ENCODE measurements at places on chromosomes 3 and 15.

DNA sequence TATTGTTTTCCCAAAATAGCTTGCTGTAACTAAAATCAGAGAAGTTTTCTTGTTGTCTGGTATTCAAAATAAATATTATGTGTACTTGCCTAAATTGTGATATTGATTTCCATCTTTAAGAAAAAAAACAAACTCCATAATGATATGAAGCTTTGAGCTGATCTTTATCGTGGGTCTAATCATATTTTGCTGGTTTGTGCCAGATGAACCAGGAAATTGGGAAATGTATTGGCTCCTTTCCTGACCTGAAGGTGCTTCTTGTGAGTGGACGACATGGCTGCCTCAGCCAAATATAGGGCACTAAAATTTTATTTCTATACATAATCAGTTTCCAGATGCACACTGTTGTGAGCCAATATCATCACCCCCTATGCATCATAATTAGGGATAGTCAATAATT lies 113.3 kb downstream of the DIPK2A start:
- no peaks in the 10 kb centered on the region for H3K4me1 ChIP-seq
- H3K27me3 ChIP-seq, result no peaks in the 10 kb centered on the region
- H3K36me3 ChIP-seq, result no peaks in the 10 kb centered on the region
- H3K27ac ChIP-seq, result no peak overlapping the region
- DNase-seq, result no peak

DNA sequence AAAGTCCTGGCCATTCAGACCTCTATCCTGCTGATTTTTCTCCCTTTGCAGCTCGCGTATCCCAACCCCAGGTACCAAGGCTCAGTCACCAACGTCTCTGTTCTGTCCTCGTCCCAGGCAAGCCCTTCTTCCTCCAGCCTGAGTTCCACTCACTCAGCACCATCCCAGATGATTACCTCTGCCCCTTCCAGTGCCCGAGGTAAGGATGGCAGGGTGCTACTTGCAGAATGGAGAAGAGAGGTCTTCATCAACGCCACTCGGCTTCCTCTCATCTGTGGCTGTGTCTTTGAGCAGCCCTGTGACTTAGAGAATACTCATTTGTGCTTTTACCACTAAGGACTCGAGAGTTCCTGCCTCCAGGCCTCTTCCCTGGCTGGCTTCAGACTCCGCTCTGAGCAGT lies 22.6 kb upstream of the MANF start:
- H3K36me3 ChIP-seq, result no peaks in the 10 kb centered on the region
- no peak overlapping the region for H3K27ac ChIP-seq
- DNase-seq, result no peak
- no peaks in the 10 kb centered on the region for H3K27me3 ChIP-seq
- H3K4me3 ChIP-seq, result no peak overlapping the region

DNA sequence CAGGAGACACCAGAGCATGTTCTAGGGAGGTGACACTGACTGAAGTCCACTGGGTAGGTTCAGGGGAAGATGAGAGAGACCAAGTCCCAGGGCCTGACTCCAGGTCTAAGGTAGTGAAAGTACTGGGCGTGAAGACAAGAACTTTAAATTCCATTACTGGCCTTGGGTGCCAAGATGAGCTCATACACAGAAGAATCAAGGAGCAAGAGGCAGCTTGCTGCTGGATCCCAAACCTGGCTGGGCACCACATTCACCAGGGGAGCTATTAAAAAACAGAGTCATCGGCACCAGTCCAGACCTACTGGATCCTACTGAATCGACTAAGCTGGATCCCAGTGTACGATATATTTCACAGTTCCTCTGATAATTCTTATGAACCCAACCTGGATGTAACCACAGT lies 42.1 kb upstream of the ATG7 start:
- H3K27me3 ChIP-seq, result peaks cover 2% of the 10 kb centered on the region
- no peaks in the 10 kb centered on the region for H3K36me3 ChIP-seq
- no peak for DNase-seq
- no peak overlapping the region for H3K27ac ChIP-seq
- H3K4me3 ChIP-seq, result no peak overlapping the region

- H3K4me3 ChIP-seq, result no peak overlapping the region
- H3K27me3 ChIP-seq, result peaks cover 33% of the 10 kb centered on the region
- H3K4me1 ChIP-seq, result no peaks in the 10 kb centered on the region
- no peak overlapping the region for H3K27ac ChIP-seq
- H3K36me3 ChIP-seq, result no peaks in the 10 kb centered on the region
- DNase-seq, result no peak
Observed at GRCh38 chr15:77642793-77643430, 10.2 kb upstream of the LINGO1 start.

GRCh38 chr3:99627062-99627826 lies 11.2 kb upstream of the COL8A1 start:
- no peaks in the 10 kb centered on the region for H3K4me1 ChIP-seq
- no peaks in the 10 kb centered on the region for H3K36me3 ChIP-seq
- no peak overlapping the region for H3K27ac ChIP-seq
- no peaks in the 10 kb centered on the region for H3K27me3 ChIP-seq
- DNase-seq, result no peak

DNA sequence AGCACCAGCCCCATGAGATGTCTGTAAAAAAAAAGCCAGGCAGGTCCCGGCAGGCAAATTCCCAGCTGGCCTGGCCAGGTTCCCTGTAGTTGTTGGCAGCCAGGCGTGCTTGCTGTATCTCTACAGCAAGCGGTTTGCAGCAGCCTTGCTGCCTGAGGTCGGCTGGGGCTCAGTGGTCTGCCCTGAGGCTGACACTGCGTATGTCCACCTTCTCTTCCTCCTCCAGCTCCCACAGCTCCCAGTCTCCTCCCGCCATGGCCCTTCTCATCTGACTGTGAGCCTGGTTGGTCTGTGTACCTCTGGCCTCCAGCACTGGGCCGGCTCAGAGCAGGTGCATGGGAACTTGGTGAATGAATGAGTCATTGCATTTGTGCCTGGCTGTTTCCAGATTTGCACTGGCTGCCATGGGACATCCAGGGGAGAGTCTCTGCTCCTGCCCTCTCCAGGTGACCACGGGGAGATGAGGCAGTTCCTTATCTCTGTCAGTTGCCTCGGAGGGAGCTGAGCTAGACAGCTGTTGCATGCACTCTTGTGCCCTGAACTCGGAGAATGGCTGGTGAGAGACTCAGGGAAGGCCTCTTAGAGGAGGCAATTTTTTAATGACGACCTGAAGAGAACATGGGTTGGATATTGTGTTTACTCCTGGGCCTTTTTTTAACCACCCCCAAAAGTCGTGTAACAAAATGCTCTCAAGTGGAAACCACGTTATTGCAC lies 43.0 kb downstream of the SPSB4 start:
- H3K27ac ChIP-seq, result peak overlapping the region; percentile 77
- H3K36me3 ChIP-seq, result no peaks in the 10 kb centered on the region
- no peak overlapping the region for H3K4me3 ChIP-seq
- no peak for DNase-seq
- peaks cover 51% of the 10 kb centered on the region for H3K4me1 ChIP-seq

DNA sequence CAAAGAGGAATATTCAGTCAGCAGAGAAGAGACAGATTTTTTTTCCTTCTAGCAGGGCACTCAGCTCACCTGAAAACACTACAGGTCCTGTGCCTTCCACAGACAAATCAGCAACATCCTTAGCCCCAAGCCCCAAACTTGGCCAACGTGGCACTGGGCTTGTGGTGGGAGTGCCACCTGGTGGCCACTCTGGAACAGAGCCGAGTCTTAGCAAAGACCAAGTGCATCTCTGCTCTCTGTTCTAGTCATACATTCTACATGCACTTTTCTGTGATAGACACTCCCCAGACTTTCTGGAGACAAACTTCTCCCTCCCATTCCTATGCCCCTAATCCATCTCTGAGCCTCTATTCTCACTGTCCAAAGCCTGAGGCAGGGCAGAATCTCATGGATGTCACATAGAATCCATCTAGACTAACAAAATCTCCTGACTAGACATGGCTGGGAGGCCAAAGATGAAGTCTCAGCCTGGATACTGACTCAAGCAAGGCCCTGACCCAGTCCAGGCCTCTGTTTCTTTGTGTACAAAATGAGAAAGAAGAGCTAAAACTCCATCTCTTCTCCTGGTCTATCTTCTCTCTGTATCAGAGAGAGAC lies 5.1 kb upstream of the SEMA7A start:
- H3K27me3 ChIP-seq, result no peaks in the 10 kb centered on the region
- no peak for DNase-seq
- peaks cover 8% of the 10 kb centered on the region for H3K4me1 ChIP-seq
- H3K27ac ChIP-seq, result no peak overlapping the region
- no peaks in the 10 kb centered on the region for H3K36me3 ChIP-seq

GRCh38 chr15:73865904-73866303 lies 7.5 kb upstream of the TBC1D21 start:
- H3K4me1 ChIP-seq, result no peaks in the 10 kb centered on the region
- peaks cover 53% of the 10 kb centered on the region for H3K27me3 ChIP-seq
- no peak overlapping the region for H3K4me3 ChIP-seq
- DNase-seq, result no peak
- no peak overlapping the region for H3K27ac ChIP-seq
- H3K36me3 ChIP-seq, result no peaks in the 10 kb centered on the region

DNA sequence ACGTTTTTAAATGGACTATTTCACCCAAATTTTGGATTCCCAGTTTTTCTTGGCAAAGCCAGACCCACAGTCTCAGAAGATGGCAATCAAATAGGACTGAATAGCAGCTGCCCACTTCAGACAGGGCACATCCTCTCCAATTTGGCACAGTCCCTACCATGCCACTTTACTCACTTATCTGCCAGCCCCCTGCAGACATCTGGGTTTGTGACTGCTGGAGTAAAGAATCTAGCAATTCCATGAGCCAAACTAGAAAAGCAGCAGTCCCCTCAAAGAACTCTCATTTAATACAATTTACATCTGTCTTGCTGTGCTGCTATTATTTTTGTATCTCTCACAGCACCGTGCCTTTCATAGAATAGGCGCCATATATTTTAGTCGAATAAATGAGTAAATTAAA lies 16.0 kb upstream of the LRRN1 start:
- no peaks in the 10 kb centered on the region for H3K36me3 ChIP-seq
- no peak for DNase-seq
- no peaks in the 10 kb centered on the region for H3K27me3 ChIP-seq
- no peak overlapping the region for H3K4me3 ChIP-seq

DNA sequence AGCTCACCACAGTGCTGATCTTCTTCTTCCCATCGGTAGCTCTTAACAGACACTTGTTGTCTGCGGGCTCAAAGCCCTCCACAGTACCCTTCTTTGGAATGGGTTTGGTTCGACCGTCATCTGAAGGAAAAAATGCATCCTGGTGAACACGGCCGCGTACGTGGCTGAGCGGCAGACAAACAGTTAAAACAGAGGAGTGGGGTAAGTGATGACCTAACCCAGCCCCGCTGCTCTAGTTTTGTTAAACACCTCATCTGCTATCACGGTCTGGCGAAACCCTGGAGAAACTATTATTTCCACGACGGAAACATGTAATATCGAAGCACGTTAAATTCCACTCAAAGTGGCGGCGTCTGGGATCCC lies 725 bp downstream of the SRP14 start:
- peaks cover 22% of the 10 kb centered on the region for H3K36me3 ChIP-seq
- peak overlapping the region; percentile 82 for H3K4me3 ChIP-seq
- H3K27ac ChIP-seq, result peak overlapping the region; percentile 94
- H3K4me1 ChIP-seq, result peaks cover 39% of the 10 kb centered on the region
- no peaks in the 10 kb centered on the region for H3K27me3 ChIP-seq

DNA sequence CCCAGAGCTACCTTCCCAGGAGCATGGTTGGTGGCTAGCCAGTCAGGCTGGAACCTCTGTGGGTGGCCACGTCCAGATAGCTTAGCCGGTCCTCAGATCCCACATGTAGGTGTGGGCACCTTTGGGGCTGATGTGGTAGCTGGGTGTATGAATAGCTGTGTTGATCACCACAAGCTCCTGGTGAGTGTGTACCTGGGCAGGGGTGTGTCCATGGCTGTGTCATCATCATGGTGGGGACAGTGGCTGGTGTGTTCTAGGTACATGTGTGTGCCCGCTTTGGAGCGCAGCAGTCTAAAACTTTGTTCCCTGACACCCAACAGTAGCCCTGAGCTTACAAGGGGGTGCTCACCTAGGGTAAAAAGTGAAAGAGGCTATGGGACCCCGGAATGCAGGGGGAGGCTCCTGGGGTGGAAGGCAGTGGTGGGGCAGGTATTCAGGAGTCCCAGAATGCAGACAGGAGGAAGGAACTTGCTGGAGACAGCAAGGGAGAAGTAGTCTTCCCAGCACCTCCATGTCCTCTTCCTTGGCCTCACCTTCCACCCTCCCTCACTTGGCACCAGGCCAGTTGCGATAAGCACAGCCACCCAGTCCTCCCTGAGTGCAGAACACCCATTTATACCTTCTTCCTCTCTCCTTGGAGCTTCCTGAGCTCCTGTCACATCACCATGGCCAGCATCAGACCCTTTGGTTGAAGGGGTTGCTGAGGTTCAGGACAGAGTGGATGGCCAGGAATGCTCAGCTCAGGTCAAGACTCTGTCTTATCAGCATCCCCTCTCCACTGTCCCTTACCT lies 1.2 kb downstream of the CISH start:
- no peak for DNase-seq
- peaks cover 80% of the 10 kb centered on the region for H3K4me1 ChIP-seq
- H3K27ac ChIP-seq, result no peak overlapping the region
- H3K4me3 ChIP-seq, result peak overlapping the region; percentile 76

DNA sequence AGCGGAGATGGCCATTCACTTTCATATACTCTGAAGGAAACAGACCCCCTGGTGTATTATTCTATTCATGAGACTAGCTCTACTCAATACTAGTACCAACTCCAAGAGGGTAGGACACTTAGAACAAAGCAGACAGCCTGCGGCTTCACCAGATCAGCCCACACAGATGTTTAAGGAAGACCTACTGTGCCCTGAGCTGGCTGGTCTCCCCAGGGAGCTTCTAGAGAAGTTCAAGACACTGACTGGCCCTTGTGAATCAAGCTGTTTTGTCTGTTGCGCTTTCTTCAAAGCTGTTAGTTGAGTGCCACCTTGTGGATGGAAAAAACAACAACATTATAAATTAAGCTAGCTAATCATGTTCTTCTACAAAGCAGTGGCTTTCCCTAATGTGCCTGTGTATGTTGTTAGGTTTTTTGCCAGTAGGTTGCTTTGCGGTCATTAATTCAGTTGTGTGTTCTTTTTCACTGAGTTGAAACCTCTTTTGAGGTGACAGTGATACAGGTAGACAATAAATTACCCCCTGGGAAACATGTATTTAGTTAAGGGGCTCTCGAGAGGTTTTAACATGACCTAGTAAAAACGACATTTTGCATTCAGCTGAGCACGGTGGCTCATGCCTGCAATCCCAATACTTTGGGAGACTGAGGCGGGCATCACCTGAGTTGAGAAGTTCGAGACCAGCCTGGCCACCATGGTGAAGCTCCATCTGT lies 64.2 kb upstream of the MYZAP start:
- peaks cover 7% of the 10 kb centered on the region for H3K36me3 ChIP-seq
- no peak for DNase-seq
- H3K27me3 ChIP-seq, result no peaks in the 10 kb centered on the region
- H3K27ac ChIP-seq, result no peak overlapping the region

GRCh38 chr3:154571553-154572226 lies 141.7 kb upstream of the GPR149 start:
- H3K27ac ChIP-seq, result no peak overlapping the region
- DNase-seq, result no peak
- H3K4me1 ChIP-seq, result no peaks in the 10 kb centered on the region

All from esophagus muscularis mucosa (tissue), 4 donors.